PC-3 (cell line): ENCODE measurements at places on chromosomes 7 and 10. TPM values are rescaled to one million over a fixed set of nuclear protein-coding genes. Genes with fewer than 3 reads are reported as not detected.

Gene HOXA13
- 12.1 and 14.9 TPM in 2 replicates for total RNA-seq

Gene SLC26A3
- total RNA-seq: not detected in 2 replicates

Gene CALHM3
- total RNA-seq: 2.3 and 4.1 TPM in 2 replicates

Gene PAX2
- not detected in 2 replicates for total RNA-seq

Gene MALRD1
- not detected in 2 replicates for total RNA-seq

Gene PNLIPRP3
- not detected in 2 replicates for total RNA-seq

Gene PYROXD2
- 3.1 and 9.4 TPM in 2 replicates for total RNA-seq

Gene SPDYE1
- not detected in 2 replicates for total RNA-seq

GRCh38 chr7:96901822-96902445, 103.4 kb upstream of the DLX6 start:
- peak; percentile 92 for DNase-seq

- DNase-seq: peak; percentile 4
Observed at GRCh38 chr7:149772956-149773434, 393 bp downstream of the ZNF467 start.

DNA sequence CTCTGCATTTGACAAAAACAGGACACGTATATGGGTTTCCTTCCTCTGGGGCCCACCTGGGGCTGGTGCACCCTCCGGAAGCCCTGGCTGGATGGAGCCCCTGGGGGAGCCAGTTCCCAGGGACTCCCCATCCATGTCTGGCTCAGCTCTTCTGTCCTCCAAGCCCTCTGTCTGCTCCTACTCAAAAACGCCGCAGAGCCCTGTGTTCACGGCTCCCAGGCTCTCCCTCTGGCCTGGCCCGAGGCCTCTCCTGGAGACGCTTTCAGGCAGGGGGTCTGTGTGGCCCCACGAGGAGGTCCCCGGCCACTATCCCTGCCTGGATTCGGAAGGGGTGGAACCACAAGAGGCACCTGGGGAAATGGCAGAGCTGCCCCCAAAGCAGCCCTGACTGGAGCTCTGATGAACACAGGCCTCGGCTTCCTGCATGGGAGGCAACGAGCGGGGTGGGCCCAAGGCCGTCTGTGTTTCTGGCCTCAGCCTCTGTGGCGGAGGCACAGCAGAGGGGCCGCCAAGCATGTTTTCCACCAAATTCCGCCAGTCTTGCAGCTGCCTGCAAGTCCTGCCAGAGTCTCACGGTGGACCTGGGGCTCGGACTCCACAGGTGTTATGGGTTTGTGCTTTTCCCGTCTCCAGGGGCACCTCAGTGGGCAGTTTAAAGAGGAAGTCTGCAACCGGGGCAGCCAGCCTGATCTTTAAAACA, 22.6 kb upstream of the INPP5A start:
- DNase-seq: no peak

GRCh38 chr7:15558756-15559155, 3.1 kb downstream of the AGMO start:
- no peak for DNase-seq

DNA sequence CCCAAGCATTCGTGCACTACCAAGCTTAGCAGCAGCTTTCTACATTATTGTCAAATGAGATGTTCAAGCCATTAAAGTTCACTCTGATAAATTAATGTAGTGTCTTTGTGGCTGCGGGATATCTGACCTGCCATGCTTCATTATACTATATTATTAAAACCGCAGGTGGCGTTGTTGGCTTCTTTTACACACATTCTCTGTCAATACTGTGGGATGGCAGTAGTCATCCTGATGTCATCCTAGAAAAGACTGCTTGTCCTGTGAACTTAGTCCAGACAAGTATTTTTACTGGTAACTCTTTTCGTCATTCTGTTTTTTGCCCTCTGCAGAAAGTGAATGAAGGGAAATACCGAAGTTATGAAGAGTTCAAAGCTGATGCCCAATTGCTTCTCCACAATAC, 103.9 kb downstream of the ZMYND11 start:
- DNase-seq: peak; percentile 76

DNA sequence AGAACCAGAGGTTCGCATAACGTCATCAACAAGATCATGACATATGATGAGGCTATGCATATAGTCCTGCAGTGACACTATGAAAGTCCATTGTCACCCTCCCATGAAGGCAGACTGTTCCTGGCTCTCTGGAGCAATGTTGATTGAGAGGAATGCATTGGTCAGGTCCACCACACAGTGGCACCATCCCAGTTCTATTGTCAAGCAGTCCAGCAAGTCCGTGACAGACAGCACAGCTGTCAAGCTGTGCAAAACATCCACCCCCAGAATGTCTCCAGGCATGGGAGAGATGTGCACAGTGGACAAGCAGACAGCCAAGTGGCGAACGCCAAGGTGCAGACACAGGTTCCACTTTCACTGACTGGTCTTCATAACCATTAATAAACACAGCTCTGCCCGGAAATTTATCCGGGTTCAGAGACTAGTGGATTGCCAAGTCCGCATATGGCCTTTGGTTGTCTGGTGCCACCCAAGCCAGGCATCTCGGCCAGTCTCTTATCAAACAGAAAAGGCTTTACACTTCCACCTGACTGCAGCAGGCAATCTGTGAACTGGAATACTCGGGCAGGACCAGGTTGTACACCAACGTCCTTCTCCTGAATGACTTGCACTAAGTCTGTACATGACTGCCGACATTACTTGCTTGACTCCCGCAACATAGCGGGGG, 7.2 kb downstream of the RNF133 start:
- no peak for DNase-seq

DNA sequence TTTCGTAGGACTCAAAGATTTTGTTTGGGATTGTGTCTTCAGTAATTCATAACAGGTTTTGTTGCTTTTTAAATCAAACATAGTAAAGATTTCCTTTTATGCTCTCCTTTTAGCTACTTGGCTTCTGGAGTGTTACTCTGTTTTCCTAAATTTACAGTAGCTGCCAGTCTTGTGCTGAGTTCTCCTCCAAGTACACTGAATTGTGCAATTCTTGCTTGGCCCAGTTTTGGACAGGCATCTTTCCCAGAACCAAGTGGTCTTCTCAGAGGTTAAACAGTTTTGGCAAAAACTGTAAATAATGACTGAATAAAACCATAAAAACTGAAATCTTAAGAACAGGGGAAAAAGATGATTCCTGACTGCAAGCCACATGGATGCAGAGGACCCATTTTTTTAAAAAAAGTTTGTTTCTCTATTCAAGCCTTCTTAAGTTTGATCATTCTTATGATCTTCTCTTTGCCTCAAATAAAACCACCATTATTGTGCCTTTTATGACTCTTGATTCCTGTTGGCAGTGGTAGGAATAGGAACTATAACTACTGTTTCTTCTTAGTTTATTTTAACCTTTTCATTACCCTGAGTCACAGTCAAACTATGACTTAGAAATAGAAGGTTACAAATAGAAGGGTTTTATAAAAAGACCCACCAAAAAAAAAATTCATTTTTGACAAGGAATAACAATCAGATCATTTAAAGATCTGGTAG, 88.0 kb downstream of the MDFIC start:
- DNase-seq: no peak

DNA sequence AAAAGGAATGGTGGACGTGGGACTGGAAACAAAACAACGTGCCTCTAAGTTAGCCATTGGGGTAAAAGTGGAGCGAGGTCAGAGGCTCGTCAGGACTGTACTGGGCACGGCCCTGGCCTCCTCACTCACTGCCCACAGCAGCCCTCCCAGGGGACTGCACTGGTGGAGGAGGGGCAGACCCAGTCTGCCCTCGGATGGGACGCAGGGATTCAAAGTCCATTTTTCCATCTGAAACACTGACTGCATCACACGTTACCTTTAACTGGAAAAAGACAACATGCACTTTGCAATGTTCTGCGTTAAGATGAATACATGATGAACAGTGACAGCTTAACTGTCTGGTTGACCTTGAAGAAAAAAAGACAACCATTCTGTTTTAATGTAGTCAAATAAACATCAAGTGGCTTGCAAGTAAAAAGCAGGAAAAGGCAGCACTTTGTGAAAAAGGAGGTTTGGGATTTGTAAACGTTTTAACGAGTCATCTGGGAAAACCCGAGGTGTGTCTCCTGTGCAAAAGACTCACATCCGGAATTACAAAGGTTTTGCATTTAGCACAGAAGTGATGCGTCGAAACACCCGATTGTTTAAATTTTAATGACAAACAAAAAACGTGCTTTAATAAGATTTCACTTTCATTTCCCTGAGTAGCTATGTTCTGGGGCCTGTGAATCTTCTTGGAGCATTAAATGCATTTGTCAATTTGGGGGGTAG, 18.8 kb downstream of the KLF6 start:
- peak; percentile 59 for DNase-seq

- no peak for DNase-seq
Observed at GRCh38 chr10:5457741-5458140, 41.6 kb downstream of the CALML5 start.

- peak; percentile 41 for DNase-seq
Observed at GRCh38 chr7:120991581-120991980, 3.1 kb downstream of the CPED1 start.

DNA sequence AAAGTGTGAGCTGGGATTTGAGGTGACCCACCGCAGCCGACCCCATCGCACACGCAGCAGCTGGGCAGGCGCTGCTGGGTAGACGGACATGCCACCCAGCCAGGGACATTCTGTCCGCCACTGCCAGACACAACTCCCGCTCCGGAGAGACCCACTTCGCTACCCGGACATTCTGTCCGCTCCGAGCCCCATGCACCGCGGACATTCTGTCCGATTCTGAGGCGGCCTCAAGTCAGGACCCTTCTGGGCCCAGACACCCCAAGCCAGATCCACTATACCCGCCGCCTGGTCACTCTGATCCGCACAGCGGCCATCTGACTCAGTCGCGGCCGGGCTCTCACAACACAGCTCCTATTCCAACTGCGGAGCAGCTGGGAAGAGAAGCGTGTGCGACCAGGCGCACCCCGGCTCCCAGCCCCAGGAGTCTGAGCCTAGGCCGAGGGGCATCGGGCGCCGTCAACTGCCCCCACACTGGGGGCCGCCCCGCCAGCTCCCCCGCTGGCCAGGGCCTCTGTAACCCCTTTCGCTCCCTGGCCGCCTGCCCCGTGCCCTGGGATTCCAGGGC, 763 bp downstream of the PITX3 start:
- DNase-seq: no peak
